IPS DF 19.7 (cell line): ENCODE measurements at places on chromosomes 6 and 20.

DNA sequence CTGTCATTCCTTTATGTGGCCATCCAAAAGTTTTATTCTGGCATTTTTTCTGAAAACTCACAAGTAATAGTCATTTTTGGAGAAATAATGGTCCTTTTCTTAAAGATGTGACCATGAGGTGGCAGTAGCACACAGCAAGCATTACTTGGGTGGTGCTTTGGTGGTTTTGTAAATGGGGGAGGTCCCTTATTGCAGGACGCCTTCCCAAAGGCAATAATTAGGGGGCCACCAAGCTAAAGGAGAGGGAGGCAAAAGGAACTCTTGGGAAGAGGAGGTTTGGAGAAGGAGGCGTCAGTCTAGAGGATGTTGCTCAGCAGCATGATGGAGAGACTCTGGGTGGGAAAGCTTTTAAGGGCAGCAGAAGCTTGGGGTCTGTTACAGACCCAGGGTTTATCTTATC lies 422.6 kb upstream of the MMS22L start:
- peak; percentile 40 for DNase-seq

- no peak for DNase-seq
Measured at GRCh38 chr20:62618611-62619529, 23.4 kb upstream of the SLCO4A1 start.

GRCh38 chr6:108651340-108652227 lies 90.9 kb downstream of the FOXO3 start:
- no peak for DNase-seq

DNA sequence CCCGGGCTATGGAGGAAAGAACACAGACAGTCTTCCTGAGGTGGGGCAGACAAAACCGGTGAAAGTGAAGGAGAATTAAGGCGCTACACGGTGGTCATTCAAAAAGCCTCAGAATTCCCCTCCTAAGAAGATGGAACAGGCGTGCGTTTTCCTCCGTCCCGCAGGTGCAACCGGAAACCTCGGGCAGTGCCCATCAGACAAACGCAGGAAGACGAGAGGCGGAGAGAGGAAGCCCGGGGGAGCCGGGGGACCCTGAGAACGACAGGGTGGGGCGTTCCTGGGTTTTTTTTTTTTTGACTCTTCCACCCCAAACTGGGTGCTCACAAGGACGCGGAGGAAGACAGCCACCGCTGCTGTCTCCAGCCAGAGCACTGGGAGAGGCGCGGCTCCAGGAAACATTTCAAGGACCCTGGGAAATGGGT lies 25.4 kb downstream of the TTLL2 start:
- DNase-seq, result no peak

DNA sequence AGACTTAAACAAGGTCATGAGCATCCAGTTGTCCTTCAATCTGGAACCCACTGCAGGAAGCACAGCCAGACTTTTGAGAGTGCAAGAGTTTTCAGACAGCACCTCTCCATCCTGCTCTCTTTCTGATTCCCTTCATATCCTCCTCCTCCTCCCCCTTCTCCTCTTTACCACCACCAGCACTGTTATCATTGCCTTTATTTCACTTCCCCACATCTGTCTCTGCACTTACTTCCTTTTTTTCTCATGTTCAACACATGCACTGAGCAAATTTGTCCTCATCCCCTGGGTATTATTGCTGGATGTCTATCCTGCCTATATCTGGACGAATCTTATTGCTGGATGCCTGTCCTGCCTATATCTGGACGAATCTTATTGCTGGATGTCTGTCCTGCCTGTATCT lies 554.8 kb downstream of the DHX35 start:
- no peak for DNase-seq

DNA sequence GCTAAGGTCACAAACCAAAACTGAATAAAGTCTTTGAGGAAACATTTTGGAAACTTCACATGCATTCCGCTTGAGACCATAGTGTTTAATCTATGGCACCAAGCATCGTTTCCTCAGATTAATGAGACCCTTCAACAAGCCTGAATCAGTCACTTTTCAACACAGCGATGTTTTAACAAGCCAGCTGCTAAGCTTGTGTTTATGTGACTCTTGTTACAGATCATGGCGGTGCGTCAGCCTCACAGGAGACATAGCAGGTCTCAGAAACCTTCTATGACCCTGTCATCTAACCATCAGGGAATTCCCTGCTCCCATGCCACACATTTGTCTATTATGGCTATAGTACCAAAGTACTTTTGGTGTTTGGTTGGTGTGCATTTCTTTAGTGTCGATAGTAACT lies 57.2 kb downstream of the MTFR2 start:
- DNase-seq, result no peak

DNA sequence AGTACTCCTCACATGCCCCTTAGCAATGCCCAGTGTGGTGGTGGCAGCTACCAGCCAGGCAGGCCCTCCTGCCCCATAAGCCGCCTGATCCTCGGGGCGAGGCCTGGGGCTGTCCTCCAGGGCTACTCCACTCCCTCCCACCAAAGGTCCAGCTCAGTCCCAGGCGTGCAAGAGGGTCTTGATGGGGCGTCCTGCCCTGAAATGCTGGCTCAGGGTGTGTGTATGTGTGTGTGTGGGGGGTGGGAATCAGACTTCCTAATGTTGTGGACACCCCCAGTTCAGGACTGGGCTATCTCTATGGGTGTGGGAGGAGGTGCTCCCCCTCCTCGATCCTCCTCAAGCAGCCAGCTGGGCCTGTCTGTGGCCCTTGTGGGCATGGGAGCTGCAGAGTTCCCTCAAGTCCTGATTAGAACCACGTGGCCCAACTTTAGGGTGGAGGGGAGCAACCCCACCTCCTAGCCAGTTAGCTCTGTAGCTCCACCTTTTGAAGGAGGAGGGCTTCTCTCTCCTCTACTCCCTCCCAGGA lies 7.5 kb downstream of the HSPA12B start:
- DNase-seq, result no peak

DNA sequence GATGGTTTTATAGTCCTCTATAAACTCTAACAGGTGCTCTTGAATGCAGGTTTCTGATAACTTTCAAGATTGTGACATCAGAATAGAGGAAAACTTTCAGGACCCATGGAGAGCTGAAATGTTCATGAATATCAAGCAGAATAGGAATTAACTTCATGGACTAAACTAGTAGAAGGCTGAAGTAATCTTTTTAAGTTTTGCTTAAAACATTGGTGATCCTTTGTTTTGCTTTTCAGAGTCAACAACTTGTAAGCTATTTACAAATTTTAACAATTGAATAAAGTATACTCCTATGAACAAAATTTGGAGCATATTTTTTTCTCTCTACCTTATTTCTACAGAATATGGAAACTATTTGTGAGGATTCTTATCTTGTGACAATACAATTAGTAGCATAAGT lies 25.2 kb upstream of the GOPC start:
- no peak for DNase-seq

- no peak for DNase-seq
Measured at GRCh38 chr6:74044417-74045096, 348.6 kb downstream of the CD109 start.

- DNase-seq, result no peak
Measured at GRCh38 chr6:36743538-36744303, 46.1 kb downstream of the RAB44 start.

DNA sequence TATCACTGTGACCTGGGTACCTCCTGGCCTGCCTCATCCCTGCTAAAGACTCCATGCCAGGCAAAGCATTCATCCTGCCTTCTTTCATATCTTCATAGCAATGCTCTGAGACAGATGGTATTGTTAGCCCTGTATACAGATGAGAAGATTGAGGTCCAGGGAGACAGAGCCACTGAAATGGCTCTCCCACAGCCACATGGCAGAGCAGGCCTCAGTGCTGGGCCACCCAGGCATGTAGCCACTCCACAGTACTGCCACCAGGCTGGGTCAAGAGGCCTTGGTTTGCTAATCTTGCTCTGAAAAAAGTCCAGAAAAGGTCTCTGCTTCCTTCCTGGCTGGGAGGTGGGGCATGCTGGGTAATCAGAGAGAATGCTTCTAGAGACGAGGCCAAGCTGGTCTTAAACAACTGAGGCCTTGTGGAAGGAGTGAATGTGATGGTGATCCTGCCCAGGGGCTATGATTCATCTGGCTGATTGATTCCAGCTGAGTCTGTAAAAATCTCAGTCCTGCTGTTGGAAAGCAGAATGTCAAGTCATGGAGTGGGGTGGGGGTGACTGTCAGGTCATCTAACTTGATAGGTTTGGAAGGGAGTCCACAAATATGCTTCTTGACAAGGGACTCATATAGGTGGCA lies 29.8 kb downstream of the HM13 start:
- DNase-seq, result no peak

- DNase-seq, result no peak
Measured at GRCh38 chr20:8912096-8912495, 156.8 kb upstream of the PLCB4 start.

DNA sequence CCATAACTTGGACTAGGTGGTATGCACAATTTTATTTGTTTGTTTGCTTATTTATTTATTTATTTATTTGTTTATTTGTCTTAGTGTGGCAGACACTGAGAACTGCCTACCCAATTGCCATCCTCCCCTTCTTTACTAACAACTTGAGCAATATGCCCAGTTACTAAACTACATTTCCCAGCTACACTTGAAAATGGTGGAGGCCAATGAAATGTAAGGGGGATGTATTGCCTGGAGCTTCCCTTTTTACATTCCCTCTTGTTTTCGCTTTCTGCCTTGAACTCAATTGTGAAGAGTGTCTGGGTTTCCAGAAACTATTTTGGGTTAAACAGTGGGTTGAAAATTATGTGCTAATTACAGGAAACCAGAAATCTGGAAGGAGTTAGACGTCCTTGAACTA lies 152.7 kb upstream of the FKBP1C start:
- no peak for DNase-seq

GRCh38 chr6:156109713-156110112 lies 654.1 kb upstream of the NOX3 start:
- DNase-seq, result no peak

- DNase-seq, result no peak
Measured at GRCh38 chr6:64520050-64520449, 884.4 kb downstream of the PHF3 start.

- DNase-seq, result no peak
Measured at GRCh38 chr6:148873154-148873553, 126.3 kb downstream of the UST start.

DNA sequence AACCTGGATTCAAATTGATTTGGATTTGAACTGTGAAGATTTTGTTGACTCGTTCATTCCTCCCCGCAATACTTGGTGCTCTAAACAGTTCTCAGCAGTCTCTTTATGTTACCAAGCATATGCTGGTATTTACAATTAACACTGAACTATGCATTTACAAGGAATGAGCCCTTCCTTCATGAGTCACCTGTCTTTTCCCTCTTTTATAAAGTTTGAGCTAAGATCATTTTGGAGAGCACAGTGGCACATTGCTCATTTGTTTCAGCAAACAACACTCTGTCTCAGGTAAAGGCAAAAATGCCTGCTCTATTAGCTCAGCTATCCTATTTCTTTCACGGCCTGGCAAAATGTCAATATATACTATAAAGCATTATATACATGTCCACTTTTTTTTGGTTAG lies 285.4 kb downstream of the PHACTR1 start:
- DNase-seq, result no peak

- no peak for DNase-seq
Measured at GRCh38 chr20:32135983-32136515, 26.5 kb downstream of the TM9SF4 start.

- DNase-seq, result no peak
Measured at GRCh38 chr6:89364586-89364985, 12.1 kb upstream of the UBE2J1 start.

DNA sequence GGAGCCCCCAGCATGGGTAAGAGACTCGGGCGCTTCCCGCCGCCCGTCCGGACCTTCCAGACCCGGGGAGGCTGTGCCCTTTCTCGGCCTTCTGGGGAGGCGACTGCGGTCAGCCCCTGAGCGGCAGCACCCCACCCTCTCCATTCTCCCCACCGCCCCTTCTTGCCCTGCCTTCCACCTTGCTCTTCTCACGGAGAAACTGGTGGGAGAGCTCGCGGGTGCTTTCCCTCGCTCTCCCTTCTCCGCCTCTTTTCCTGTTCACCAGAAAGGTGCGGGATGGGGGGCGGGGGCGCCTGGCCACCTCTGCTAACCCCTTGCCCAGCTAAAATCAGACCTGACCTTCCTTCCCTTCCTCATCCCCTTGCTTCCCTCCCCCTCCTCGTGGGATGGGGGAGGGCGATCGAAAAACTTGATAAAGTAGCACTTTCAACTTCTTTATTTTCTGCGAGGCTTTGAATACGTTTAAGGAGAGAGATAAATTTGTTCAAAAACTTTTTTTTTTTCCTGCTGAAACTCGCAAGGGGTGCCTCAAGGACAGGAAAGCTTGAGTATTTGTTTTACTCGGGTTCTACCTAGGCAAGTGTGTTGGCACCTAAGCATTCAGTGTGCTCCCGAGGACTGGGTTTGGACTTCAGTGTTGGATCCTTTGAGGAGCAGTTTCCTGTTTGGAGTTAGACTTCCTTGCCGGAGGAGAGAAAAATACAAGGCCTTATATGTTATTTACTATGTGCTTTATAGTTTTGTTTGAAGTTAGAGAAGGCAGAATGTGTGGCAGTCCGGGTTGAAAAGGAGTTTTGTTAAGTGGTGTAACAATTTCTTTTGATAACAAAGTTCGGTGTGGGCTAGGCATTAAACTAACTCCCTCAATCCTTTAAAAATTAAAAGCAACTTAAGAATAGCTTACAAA lies 897 bp downstream of the CD2AP start:
- DNase-seq, result no peak

- DNase-seq, result no peak
Measured at GRCh38 chr6:132287101-132287500, 114.2 kb downstream of the MOXD1 start.
